ENCODE measurements at places on chromosomes 16 and 17.

GRCh38 chr17:48241131-48241591, 133.6 kb downstream of the SNX11 start:
- DNase-seq = peak; percentile 72

- DNase-seq = no peak
These were observed 23.0 kb downstream of the METTL22 start for GRCh38 chr16:8644211-8645140.

- no peak for DNase-seq
These were observed 84.3 kb upstream of the COX10 start for GRCh38 chr17:13984956-13985355.

- DNase-seq = no peak
These were observed at the start of gene NME4 for GRCh38 chr16:397135-397661. NME4 (plus strand) TSS chr16:397199; CDS start chr16:397223, 24 bp downstream.

All from SW 1271 (cell line).